Stimulated activated CD8-positive, alpha-beta memory T cell treated with anti-CD3 and anti-CD28 coated beads, Interleukin-15, amount 100 ng/mL, for 24 hours (primary cell): ENCODE measurements at places on chromosomes 11 and 22.

DNA sequence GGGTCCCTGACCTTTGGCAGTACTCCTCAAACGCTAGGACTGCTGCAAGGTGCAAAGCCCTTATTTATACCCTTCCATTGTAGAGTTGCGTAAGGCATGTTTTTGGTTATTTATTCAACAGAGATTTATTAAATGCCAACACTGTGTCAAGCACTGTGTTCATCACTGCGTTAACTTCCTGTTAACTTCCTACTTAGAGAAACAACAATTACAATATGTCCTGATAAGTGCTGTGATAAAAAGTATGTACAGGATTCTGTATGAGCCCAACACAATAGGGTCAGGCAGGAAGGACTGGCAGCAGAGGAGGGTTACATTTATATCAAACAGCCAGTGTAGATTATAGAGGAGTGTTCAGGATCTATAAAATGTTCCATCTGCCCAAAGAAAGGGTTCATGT is 812.8 kb upstream of the API5 start:
- DNase-seq = no peak

- no peak for DNase-seq
These were observed 53.0 kb upstream of the RDX start for GRCh38 chr11:110349138-110349996.

DNA sequence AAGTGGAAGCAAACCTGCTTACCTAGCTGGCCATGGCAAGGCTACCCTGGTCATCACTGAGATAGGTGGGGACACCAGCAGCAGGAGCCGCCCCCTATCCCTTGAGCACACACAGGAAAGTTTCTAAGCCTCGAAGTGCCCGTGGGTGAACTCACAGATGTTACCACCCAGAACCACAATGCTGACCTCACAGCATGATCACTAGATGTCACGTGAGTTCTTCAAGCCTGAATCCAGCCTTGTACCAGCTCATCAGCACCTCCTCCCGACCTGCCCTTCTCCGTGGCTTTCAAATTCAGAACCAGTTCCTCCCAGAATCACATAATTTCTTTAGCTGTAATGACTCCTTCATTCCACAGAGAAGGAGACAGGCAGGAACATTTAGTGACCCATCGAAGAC is 24.7 kb upstream of the TIMP3 start:
- DNase-seq = no peak

- DNase-seq = no peak
These were observed 80.1 kb upstream of the SHANK2 start for GRCh38 chr11:71332447-71332846.

DNA sequence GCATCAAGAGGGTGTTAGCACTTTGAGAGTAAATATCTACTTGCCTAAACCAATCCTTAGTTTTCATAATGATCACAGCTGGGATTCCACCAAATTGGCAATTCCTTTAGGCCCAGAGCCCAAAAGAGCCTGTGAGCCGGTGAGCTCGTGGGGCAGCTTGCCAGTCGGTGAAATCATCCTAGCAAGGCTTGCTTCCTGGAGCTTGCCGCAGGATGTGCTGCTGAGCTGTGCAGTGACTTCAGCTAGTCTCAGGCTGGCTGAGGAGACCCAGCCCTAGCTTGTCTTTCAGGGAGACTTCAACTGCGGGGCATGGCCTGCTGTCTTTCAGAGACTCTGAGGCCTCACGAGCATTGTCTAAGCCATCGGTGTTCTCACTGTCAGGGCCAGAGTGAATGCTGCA is 73.6 kb upstream of the SUSD2 start:
- no peak for DNase-seq

DNA sequence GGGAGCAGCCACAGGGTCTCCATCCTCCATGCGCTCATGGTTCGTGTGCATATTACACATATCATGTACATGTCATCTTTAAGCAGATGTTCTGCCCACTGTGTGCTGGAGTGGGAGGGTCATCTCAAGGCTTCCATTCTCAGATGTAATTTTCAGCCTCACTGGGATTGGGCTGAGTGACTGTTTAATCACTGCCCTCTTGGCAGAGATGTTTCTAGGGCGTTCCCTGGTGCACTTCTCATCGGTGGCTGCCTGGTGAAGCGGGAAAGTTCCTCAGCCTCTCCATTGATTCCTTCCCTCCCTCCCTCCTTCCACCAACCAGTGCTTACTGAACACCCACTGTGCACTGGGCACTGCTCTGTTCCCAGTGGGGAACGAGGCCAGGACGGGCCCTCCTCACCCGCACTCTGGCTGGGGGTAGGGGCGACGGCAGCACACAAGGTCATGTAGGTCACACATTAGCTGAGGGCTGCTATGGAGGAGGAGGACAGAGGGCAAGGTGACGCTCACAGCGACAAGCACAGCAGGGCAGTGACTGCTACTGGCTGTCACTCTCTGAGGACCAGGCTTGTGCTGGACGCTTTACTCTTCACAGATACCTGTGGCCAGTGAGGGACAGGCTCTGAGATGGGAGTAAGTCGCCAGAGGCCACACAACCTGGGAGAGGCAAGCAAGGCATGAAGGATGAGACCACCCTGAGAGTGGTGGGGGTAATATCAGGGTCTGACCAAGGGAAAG is 22.9 kb downstream of the GNAZ start:
- DNase-seq = no peak

GRCh38 chr22:28044546-28045173 is 125.6 kb upstream of the PITPNB start:
- no peak for DNase-seq

DNA sequence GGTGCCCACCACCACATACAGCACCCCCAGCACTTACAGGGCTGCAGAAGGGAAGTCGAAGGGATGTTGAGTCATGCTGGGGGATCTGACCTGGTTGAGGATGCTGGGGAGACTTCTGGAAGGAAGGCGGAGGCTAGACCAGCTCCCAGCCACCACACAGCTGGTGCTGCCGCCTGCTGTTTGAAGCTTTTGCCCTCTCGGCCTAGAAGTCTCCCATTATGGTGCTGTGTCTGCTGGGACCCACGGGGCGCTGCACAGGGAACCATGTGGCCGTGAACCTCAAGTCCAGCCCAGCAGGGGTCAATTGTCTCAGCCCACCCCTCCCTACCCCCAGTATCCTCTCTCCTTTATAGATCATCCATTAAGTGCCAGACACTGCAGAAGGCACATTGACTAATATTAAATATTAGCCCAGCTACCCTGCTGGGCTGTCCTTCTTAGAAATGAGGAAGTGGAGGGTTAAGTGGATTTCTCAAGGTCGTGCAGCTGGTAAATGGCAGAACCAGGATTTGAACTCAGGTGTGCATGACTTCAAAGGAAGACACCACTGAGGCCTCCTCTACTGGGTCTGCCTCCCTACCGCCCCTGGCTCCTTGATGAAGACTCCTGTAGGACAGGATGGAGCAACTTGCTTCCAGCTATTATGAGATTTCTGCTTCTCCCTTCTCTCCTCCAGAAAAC is 49.7 kb downstream of the CYTH4 start:
- DNase-seq = no peak

GRCh38 chr11:6627762-6628241 is 8.6 kb upstream of the TPP1 start:
- no peak for DNase-seq
